NCI-H345 (cell line): ENCODE measurements at places on chromosomes 13 and 19.

DNA sequence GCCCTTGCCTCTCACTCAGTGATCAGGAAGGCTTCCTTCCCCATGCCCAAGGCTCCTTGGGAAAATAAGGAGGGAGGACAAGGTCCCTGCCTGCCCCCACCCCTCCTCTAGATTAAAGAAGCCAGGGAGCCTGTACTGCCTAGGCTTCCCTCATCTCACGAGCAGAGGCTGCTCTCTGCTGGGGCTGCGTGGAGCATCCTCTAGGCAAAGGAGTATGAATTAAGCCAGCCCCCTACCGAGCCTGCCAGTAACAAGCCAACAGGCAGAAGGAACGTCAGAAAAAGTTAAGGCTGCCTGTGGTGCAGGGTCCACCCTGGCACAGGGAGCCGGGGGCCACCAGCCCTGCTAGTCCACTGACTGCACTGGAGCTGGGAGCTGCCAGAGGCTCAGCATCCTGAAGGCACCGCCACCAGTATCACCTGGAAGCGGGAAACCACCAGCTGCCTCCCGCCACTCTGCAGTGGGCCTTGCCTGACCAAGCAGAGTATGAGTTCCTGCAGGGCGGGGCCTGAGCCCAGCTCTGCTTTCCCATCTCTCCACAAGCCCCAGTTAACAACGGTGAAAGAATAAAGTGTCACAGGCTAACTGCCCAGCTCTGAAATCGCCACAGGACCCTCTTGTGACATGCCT, 6.8 kb downstream of the NAPA start:
- no peak for DNase-seq

DNA sequence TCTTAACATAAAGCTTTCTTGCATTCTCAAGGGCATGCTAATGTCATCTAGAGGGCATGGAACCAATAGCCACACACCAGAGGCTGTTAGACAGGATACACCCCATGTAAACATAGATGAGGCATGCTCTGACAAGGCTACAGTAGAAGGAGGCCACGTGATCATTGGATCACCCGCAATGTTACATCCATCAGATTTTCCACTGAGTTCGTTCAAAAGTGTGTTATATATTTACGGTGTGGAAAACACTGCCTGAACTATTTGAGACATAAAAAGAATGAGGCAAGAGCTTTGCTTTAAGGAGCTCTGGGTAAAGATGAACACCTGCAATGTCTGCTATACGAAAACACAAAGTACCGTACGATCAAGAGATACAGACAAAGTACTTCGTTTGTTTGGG, 817.5 kb upstream of the SLC10A2 start:
- DNase-seq, result no peak

- no peak for DNase-seq
Observed at GRCh38 chr13:36061621-36062020, 69.6 kb downstream of the DCLK1 start.

GRCh38 chr13:97228850-97229521, 6.9 kb downstream of the MBNL2 start:
- DNase-seq, result no peak

DNA sequence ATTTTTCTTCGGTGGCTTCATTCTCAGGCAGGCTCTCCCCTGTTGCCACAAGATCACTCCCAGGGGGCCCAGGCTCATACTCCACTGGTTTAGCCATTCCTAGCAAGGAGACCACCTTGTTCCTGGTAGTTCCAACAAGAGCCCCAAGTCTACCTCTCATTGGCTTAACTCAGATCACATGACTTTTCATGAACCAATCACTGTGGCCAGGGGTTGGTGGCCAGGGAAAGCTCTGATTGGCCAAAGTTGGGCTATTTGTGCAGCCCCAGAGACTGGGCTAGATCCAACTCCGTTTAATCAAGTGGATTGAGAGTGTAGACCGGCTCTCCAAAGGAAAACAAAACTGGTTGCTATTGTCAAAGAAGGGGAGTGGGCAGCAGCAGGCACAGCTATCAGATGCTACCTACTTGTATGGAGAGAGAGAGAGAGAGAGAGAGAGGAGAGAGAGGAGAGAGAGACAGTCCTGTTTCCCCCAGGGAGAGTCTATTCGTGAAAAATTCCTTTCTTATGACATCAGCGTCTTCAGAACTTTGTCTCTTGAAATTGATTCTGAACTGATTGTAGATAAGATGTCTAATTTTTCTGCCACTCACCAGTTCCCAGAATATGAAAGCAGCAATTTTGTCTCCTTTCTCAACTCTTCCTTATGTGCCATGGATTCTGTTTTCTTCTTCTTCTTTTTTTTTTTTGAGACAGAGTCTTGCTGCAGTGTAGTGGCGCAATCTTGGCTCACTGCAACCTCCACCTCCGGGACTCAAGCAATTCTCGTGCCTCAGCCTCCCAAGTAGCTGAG, 5.9 kb downstream of the CEACAM19 start:
- no peak for DNase-seq

GRCh38 chr13:50358231-50359040, 343.2 kb downstream of the KCNRG start:
- DNase-seq, result no peak

- DNase-seq, result no peak
Observed at GRCh38 chr13:31096654-31097302, 64.9 kb downstream of the HSPH1 start.

- no peak for DNase-seq
Observed at GRCh38 chr13:47896111-47896510, 105.0 kb downstream of the SUCLA2 start.

GRCh38 chr19:3057275-3057714, 5.0 kb downstream of the TLE5 start:
- DNase-seq, result peak; percentile 37

- no peak for DNase-seq
Observed at GRCh38 chr13:27463500-27463899, 13.1 kb upstream of the MTIF3 start.

GRCh38 chr13:75514080-75514995, 23.3 kb downstream of the COMMD6 start:
- no peak for DNase-seq

- DNase-seq, result no peak
Observed at GRCh38 chr19:32343550-32344262, 1.7 kb upstream of the ZNF507 start.

DNA sequence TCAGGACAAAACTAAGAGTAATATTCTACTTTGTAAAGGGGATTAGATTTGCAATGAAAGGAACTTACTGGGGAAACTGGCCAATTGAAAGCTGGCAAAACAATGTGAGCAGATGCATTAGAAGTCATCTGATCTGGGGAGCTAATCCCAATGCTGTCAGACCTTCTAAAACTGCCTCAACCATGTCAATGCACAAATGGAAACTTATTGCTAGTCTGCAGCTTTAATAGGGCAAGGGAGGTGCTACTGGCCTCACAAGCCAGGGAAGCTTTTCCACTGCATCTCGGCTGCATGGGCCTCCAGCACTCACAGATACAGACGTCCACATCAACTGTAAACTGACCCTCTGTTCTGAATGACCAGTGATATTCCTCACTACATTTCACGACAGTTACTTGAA, 154.2 kb downstream of the LHFPL6 start:
- no peak for DNase-seq

- no peak for DNase-seq
Observed at GRCh38 chr19:52296400-52296772, 583 bp upstream of the ZNF480 start.

GRCh38 chr19:28577233-28577632, 635.7 kb downstream of the UQCRFS1 start:
- no peak for DNase-seq

DNA sequence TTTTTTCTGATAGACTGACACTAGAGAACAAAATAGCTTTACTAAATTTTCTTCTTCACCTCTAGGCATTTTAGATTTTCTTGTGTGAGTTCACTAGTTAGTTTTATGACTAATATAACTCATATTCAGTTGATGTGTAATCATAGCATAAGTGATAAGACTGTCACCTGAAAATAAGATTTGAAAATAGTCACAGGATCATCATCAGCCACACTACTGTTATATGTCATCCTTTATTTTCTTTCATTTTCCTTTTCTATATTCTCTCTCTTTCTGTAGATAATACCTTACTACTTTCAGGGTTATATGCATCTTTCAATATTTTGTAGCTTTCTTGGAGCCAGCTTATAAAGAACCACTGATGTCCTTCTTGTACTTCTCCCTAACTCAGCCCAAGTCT, 292.6 kb downstream of the TDRD3 start:
- no peak for DNase-seq

DNA sequence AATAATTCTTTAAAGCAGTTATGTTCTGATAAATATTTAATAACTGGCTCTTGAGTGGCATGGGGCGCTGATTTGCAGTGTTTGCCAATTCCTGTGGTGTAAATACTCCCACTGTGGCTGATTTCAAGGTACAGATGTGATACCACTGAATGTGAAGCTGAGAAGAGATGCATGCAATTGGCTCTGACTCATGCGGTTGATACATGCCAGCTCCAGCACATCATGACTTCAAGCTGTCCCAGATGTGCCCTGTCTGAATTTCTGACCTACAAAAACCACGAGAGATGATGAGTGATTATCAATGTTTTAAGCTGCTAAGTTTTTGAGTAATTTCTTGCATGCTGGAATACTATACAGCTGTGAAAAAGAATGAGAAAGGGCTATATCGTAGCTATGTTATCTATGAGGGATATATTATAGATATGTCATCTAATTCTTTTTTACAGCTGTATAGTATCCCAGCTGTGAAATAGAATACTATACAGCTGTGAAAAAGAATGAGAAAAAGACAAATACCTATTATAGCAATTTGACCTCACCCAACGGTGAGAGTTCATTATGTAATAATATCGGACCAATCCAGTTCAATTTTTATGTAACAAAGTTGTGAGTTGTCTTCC, 7.6 kb upstream of the ACSBG2 start:
- no peak for DNase-seq

- DNase-seq, result no peak
Observed at GRCh38 chr13:50077431-50077830, 62.2 kb downstream of the KCNRG start.

DNA sequence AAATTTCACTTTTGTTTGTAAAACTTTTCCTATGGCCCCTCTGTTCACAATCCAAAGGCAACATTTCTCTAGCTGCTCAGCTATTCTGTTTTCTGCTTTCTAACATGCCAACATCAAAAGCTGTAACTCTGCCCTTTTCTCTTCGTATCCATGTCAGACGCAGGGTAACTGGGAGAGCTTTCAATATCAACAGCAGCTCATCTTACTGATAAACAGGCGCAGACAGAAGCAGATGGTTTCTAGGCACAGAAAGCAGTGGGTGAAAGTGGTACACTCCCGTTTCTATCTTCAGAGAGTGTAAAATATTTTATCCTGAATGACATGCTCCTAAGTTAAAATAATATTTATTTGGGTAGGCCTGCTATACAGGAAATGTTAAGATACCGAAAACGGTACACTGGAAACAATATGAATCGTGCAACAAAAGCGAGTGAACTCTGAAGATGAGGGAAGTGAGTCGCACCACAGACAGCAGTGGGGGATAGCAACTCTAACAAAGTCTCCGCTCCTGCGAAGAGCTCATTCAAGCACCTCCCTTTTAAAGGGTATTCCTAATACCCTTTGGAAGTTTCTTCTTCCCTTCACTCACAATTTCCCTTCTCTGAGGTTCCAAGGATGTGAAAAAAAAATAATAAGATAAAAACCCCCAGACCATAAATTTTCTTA, 798.3 kb downstream of the GPC5 start:
- DNase-seq, result no peak

- DNase-seq, result no peak
Observed at GRCh38 chr13:76875271-76875815, 10.9 kb downstream of the KCTD12 start.

- DNase-seq, result no peak
Observed at GRCh38 chr13:97257800-97258799, 36.0 kb downstream of the MBNL2 start.
